SW 1271 (cell line): ENCODE measurements at places on chromosomes 2 and 18.

GRCh38 chr2:160996584-160996983, 163.6 kb upstream of the TANK start:
- no peak for DNase-seq

DNA sequence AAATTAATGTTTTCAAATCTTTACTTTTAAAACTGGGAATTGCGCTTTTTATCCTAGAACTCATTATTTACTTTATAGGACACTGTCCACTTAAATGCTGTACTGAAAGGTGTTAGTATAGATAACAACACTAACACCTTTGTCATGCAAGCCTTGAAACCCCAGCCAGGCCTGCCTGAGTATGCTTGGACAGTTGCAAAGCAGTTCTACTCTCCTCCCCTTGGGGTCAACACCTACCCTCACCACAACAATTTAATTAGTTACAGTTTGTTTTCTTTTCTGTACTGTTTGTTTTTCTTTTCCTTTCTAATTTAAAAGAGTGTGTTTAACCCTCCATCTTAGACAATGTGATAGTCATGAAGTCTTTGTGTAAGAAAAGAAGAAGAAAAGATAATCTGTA, 18.9 kb upstream of the FAM98A start:
- DNase-seq: no peak

DNA sequence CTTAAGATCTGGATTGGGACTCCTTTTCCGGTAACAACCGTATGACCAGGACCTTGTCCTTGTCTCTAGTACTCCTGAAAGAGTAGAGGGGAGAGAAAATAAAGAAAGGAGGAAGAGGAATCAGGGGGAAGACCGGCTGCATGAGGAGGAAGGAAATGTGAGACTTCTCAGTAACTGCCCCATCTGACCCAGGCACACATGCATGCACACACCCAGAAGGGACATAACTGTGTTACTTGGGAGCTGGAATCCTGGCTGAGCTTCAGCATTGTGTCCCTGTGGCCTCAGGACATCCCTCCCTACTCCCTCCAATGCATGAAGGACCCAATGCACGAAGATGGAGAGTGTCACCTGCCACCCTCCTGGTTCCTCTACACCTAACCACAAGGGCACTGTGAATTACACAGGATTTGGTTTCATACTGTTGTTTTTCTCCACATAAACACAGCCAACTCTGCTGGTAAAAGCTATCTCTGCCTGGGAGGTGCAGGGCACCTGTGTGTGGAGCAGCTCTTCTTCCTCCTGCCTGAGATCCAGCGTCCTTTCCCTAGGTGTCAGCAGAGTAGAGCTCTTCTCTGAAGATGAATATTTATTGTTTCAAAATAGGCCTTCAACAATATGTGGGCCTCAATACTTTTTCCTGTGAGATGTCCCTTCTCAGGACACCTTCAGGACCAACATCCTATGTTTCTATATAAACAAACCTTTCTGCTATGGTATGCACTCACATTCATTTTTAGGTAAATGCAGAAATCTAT, 574.1 kb upstream of the ID2 start:
- DNase-seq: no peak

- DNase-seq: no peak
Measured at GRCh38 chr18:34870555-34871310, 160.6 kb downstream of the DTNA start.

- no peak for DNase-seq
Measured at GRCh38 chr2:173195100-173195499, 119.5 kb downstream of the MAP3K20 start.

DNA sequence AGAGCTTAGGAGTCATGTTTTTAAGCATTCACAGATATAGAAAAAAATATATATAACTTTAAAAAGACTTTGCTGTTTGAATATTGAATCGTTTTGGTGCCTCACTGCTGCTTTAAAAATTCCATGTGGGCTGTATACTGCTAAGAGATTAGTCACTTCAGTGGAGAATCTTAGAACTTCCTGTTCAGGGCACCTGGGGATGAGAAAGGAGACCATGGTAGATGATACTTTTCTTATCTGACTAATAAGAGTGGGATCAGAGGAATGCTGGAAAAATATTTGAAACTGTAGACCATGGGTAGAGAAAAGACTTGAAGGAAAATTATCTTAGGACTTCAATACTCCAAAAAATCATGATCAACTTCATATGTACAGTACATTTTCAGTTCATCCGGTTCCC, 442.2 kb upstream of the SETBP1 start:
- DNase-seq: no peak

- DNase-seq: no peak
Measured at GRCh38 chr2:152606081-152606480, 111.2 kb downstream of the PRPF40A start.

DNA sequence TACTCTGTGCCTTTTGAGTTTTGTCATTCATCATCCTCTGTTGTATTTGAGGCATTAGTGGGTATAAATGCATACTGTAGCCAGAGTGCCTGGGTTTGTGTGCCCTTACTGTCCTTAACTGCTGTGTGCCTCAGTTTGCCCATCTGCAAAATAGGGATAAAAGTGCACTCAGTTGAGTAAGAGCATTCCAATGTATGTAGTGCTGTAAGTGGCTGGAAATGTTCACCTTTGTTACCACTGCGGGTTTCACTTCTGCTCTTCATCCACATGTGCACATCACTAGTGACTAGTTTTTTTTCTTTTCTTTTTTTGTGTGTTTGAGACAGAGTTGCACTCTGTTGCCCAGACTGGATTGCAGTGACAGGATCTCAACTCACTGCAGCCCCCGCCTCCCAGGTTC, 39.9 kb downstream of the PLEKHB2 start:
- DNase-seq: no peak
